ENCODE measurements at places on chromosomes 13 and 19.

- no peak for DNase-seq
Observed at GRCh38 chr13:25080773-25081172, 15.2 kb upstream of the PABPC3 start.

GRCh38 chr13:44368599-44369368 is 4.8 kb upstream of the SERP2 start:
- DNase-seq: no peak

DNA sequence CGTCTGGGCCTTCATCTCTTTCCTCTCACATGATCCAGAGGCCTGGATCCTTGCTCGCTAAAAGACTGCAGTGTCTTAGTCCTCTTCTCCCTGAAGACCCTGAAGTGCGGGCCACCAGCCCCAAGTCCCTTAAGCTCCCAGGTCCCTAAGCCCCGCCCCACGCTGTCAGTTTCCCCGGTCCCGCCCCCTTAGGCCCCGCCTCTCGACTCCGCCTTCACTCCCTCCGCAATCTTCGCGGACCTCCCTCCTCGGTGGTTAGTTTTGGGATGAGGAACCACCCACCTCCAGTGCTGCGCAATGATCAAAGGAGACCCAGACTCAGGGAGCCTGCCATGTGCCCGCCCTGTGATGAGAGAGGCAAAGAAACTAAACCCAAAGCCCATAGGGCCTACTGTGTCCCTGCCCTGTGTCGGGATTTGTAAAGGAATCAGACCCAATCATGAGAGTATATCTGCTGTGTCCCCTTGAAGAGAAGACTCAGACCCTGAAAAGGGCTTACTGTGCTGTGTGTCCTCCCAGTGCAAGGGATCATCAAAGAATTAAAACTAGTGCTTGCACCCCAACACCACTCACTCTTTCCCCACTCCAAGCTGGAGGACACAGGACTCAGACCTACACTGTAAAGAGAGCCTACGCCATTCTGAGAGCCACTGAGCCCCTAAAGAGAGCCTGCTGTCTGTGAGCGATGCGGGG is 3.0 kb upstream of the COX6B1 start:
- peak; percentile 92 for DNase-seq

- no peak for DNase-seq
Observed at GRCh38 chr19:49853852-49854377, 3.0 kb downstream of the PTOV1 start.

- DNase-seq: no peak
Observed at GRCh38 chr13:27005556-27005955, 166.1 kb downstream of the USP12 start.

DNA sequence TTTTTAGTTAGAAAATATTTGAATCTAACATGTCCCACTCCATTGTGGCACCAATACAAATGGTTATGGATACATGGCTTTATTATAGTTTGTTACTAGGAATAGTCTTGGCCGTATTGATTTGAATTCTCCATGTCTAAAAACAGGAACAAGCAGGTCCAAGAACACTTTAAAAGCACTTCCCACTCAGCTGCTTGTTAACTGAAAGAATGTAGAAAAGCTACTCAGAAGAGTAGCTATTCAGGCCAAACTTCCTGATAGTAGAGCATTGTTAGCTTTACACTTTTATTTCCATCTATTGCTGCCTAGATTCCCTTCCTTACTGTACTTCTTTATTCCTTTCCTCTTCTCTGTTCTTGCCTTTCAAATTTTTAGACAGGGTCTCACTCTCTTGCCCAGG is 6.9 kb downstream of the PIBF1 start:
- no peak for DNase-seq

DNA sequence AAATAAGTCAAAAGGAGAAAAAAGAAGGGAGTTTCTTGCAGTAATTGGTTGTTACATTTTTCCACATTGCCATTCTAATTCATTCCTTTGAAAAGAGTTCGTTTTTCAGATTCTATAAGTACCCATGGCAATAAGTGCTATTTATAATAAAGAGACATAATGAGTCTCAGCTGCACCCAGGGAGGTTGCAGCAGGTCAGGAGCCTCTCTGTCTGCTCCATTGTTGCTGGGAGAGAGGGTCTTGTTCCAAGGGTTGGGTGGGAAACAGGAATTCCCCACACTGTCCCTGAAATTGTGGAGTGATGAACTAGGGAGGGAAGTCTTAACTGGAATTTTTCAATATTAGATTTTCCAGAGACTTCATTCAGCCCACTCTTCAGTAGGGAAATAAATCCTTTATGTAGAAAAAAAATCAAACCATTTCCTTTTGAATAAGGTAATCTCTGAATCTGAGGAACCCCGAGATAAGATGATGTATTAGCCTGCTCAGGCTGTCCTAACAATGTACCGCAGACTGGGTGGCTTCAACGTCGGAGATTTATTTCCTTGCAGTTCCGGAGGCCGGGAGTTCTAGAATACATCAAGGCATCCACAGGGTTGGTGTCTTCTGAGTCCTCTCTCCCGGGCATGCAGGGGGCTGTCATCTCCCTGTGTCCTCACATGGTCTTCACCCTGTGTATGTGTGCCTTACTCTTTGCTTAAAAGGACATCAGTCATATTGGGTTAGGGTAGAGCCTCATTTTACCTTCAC is 342.7 kb upstream of the TMTC4 start:
- no peak for DNase-seq

DNA sequence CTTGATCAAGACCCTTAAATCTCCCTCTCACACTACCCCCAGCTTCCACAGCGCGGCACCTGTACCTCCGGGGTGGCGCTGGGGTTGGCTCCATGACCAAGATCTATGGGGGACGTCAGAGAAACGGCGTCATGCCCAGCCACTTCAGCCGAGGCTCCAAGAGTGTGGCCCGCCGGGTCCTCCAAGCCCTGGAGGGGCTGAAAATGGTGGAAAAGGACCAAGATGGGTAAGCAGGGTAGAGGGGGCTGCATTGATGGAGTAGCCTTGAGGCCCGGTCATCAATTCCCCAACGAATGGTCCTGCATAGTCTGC is 8.1 kb upstream of the CD79A start:
- DNase-seq: no peak

GRCh38 chr19:56841193-56841543 is 642 bp upstream of the PEG3 start:
- no peak for DNase-seq

DNA sequence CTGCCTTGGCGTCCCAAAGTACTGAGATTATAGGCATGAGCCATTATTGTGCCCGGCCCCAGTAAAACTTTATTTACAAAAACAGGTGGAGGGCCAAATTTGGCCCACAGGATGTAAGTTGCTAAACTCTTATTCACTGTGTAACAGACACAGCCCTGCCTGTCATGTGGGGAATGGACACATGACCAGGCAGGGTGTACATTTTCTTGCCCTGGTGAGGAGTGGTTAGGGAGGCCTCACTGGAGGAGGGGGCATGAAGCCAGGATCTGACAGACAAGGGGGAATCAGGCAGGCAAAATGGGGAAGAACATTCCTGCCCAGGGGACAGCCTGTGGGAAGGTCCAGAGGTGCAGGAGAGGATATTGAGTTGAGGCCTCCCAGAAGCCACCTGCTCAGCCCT is 7.4 kb upstream of the PGLS start:
- no peak for DNase-seq

DNA sequence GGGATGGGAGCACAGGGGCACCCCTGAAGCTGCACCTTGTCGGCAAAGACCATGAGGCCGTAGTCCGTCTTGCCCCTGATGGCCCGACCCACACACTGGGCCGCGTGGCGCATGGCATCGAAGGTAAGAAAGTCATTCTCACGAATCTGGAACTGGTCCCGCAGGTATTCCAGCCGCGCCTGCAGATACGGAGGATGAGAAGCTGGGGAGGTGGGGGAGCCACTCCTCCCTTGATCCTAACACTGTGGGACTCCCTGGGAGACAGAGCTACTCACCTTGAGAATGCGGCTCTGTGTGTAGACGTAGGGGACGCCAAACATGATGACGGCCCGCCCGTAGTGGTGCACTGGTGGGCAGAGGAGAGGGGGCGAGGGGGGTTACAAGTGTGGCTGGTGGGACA is 11.9 kb downstream of the KLC3 start:
- DNase-seq: no peak

DNA sequence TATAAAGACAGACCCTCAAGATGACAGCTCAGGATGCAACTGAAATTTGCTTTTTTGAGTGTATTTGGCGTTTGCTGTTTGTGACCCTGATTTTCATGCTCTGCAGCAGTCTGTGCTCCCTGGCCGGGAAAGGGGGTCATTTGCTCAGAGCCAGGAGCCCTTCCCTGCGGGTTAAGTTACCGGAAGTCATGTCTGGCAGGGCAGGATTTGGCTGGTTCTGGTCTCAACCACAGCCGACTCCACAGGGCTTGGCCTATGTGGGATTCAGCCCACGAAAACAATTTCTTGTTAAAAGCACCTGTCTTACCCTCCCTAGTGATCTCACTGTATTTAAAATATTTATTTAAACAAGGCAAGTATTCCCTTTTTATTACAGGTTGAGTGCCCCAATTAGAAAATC is 22.6 kb downstream of the MCF2L start:
- no peak for DNase-seq

- DNase-seq: no peak
Observed at GRCh38 chr19:28519218-28519779, 693.7 kb downstream of the UQCRFS1 start.

DNA sequence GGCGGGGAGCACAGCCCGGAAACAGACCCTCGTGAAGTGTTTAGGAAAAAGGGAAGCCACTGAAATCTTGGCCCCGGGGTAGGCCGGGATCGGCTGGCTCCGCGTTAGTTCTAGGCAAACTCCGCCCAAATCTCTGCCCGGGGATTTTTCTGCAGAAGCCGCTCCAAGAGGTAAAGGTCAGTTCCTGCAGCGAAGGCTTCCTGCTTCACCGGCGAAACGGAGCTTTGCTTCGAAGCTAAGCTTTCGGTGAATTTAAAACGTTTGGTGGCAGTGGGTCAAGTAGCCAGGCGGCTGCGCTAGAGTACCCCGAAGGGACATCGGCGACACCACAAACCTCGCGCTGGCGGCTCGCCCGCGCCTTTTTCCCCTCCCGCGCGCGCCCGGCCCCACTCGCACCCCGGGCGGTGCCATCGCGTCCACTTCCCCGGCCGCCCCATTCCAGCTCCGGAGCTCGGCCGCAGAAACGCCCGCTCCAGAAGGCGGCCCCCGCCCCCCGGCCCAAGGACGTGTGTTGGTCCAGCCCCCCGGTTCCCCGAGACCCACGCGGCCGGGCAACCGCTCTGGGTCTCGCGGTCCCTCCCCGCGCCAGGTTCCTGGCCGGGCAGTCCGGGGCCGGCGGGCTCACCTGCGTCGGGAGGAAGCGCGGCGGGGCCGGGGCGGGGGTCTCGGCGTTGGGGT is 441 bp downstream of the GJB2 start:
- peak; percentile 38 for DNase-seq

GRCh38 chr19:33948651-33949335 is 152.1 kb downstream of the KCTD15 start:
- no peak for DNase-seq

- DNase-seq: no peak
Observed at GRCh38 chr19:33214596-33214995, 11.1 kb downstream of the SLC7A10 start.

DNA sequence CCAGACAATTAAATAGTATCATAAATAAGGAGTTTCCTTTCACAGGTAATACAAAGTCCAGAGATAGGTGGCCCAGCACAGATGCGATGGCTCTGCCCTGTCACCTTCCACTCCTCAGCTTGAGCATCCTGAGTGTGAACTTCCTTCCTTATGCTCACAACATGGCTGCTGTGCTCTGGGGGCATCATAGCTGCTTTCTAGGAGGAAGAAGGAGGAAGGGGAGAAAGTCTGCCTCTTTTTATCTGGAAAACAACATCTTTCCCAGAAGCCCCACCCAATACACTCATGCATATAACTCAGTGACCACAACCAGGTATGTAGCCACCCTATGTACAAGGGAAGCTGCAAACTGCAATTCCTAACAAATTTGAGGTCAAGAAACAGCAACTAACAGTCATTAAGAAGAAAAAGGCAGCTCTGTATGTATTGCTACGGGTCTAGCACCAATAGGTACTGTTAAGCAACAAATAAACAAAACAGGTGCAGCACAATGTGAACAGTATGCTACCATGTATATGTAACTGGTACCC is 201.2 kb upstream of the UBL3 start:
- DNase-seq: no peak

DNA sequence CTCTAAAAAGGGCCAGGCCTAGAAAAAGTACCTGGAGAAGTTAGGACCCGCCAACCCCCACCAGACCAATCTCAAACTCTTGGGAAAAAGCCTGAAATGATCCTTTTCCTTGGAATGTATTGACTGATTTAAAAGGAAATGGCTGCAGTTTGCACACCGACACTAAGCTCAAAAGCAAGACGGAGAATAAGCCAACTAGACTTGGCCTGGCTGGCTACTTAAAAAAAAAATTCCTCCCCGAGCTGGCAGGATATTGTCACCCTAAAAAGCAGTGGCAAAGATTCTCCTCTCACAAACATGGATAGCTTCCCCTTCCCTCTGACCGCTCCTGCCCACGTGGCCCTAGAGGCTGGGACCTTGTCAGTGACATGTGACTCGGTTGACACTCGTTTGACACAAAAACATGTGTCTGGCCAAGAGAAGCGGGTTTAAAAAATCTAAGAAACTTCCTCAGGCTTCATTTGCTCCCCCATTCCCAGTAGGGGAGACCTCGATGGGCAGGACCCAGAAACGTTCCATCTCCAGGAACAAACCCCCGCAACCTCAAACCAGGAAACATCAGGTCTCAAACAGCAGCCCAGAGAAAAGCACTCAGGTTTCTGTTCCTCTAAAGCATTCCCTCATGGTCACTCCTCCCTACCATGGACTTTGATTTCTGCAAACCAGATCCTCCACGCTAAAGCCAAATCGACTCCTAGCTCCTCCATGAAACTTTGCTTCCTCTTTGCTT is 1.3 kb downstream of the RFX1 start:
- no peak for DNase-seq

DNA sequence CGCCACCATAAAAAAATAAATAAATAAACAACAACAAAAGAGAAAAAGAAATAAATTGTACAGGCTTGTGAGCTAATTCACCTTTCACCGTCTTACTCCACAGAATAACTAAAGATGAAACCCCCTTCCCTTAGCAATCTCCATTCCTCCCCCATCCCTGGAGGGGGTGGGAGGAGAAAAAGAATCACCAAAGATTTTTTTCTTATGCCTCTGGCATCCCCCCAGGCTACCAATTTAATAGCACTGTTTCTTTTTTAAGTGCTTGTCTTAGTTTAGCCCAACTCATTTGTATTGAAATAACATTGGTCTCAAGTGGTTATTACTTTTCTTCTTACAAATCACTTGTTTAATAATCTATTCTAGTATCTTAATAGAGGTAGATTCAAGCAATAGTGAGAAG is 23.9 kb upstream of the KLF5 start:
- no peak for DNase-seq

- no peak for DNase-seq
Observed at GRCh38 chr19:4373601-4374497, 26.5 kb downstream of the SH3GL1 start.

- DNase-seq: peak; percentile 62
Observed at GRCh38 chr19:41928754-41929535, 696 bp upstream of the ERFL start.

- DNase-seq: no peak
Observed at GRCh38 chr13:108859197-108860012, 230.0 kb downstream of the MYO16 start.

- no peak for DNase-seq
Observed at GRCh38 chr19:5484398-5485285, 29.4 kb downstream of the ZNRF4 start.

- DNase-seq: no peak
Observed at GRCh38 chr13:36133950-36134626, 2.9 kb upstream of the DCLK1 start.
